ENCODE measurements at places on chromosomes 12 and 14.
A peak's percentile ranks its signal among the peaks of the same experiment; 100 is the strongest.

DNA sequence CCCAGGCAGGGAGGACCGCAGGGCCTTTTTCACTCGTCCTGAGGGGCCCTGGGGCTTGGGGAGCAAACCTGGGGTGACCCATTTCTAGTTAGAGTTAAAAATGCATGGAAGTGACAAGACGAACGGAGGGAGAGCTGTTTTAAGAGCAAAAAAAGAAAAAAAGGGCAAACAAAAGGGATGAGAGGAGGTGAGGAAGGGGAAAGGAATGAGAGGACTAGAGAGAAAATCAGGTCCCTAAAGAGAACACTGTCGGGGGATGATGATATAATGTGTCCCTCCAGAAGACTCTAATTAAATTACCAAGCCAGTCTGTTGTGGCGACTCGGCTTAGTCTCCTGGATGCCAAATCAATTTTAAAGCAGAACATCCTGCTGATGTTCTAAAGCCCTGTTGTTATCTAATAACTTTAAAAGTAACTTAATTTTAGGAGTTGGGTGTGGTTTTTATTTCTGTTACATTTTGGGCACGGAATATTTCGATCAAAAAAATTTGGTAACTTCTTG is 1.1 kb downstream of the ANO6 start:
- DNase-seq = no peak

- no peak for DNase-seq
Observed at GRCh38 chr12:111643427-111643826, 42.3 kb downstream of the BRAP start.

GRCh38 chr14:51529736-51530135 is 122.0 kb upstream of the FRMD6 start:
- DNase-seq = no peak

DNA sequence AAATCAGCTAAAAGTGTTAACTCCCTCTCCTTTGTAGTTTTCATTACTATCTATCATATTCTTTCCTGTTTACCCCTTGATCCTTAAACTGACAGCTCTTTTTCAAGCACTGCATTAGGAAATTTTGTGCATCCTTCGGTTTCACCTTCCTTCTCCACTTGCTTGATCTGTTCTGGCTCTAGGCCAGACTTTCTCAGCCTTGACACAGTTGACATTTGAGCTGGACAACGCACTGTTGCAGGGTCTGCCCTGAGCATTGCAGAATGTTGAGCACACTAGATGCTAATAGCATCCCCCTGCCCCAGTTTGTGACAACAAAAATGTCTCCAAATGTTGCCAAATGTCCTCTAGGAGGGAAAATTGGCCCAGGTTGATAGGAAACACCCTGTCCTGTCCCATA is 75.4 kb upstream of the KCNJ8 start:
- DNase-seq = no peak

DNA sequence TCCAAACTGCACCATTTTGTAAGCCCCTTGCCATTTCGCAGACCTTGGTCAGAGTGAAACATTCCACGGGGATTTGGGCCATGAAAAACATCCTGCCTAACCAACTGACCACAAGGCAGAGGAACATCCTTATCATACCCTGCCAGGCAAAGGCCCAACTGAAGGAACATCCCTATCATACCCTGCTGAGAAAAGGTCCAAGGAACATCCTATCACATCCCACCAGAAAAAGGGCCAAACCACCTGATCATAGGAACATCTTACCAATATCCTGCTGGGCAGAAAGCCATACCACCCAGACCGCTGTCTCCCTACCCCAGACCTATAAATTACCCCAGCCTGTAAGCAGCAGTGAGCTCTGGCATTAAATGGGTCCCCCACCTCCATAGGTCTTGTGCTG is 19.4 kb upstream of the LRRC9 start:
- no peak for DNase-seq

DNA sequence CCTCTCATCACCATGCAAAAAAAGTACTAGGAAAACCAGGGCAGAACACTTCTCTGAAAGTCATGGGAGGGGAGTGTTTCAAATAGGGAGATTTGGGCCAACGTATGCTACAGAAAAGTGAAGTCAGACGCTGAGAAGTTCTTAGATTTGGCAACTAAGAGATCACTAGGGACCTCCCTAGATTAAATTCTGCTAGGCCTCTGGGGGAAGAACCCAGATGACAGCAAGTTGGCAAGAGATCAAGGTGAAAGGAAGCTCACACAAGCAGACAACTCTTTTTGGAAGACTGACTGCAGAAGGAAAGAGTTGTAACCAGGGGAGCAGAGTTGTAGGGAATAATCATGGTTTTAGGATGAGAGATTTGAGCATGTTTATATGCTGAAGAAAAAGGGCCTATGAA is 20.7 kb downstream of the IQSEC3 start:
- no peak for DNase-seq

DNA sequence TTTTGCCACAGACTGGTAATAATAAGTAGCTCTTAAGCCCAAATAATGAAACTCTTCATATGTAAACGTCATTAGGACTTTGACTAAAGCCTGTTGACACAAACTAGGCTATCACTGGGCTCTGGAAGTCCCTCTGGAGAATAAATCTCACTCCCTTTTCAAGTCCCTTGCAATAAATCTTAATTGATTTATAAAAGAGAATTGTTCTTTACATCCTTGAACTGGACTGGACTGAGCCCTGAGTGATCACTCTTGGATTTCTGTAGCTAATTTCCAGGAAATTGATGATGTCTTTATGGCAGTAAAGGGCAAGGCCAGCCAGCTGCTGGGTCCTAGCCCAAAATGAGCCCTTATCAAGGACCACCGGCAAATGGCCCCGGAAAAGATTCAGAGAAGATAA is 1162.7 kb downstream of the BCL11B start:
- no peak for DNase-seq

- no peak for DNase-seq
Observed at GRCh38 chr12:65384240-65384639, 105.8 kb downstream of the MSRB3 start.

DNA sequence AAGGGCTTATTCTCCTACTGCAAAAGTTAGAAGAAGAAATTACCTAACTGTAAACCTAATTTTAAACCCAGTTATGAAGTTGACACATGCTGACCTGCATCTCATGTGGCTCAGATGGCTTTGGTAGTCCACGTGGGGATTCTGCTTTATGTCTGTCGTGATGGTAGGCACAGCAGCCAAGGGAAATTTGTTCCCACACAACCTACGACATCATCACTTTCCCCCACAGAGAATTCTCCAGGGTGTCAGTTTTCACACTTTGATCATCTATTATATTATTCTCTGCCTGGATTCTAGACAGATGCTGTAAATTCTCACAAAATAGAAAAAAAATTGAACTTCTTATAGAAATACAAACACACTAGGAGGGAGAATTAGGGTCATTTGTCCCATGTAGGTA is 70.6 kb downstream of the PTHLH start:
- DNase-seq = no peak

GRCh38 chr14:100715803-100716202 is 10.9 kb upstream of the DLK1 start:
- no peak for DNase-seq

- no peak for DNase-seq
Observed at GRCh38 chr14:34911209-34912150, 36.3 kb upstream of the BAZ1A start.

- DNase-seq = no peak
Observed at GRCh38 chr12:71420775-71421406, 18.7 kb upstream of the LGR5 start.

DNA sequence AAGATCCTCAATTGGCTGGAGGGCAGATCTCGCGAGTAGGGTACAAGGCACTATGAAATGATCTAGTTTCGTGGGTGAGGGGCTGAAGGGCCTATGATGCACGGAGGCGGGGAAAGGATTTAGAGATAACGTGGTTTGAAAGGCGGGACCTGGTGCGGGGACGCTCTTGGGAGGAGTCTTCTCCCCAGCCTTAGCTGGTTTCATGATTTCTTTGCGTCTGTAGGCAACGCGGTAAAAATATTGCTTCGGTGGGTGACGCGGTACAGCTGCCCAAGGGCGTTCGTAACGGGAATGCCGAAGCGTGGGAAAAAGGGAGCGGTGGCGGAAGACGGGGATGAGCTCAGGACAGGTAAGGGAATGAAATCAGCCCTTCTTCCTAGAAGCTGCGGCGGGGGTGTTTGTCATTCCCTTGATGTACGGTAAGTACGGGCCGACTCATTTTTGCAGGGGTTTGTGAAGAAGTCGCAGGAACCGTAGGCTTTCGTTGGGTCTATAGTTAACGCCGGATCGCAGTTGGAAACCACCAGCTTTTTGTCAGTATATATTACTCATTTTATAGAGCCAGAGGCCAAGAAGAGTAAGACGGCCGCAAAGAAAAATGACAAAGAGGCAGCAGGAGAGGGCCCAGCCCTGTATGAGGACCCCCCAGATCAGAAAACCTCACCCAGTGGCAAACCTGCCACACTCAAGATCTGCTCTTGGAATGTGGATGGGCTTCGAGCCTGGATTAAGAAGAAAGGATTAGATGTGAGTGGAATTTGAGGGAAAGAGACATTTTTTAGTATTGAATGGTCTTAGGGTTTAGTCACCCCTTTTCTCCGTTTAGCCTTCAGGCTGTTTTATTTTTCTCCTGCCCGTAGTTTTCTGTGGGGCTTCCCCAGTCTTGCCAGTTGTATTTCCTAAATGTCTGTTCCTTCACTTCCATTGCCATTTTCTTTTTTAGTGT is 602 bp downstream of the APEX1 start:
- no peak for DNase-seq

DNA sequence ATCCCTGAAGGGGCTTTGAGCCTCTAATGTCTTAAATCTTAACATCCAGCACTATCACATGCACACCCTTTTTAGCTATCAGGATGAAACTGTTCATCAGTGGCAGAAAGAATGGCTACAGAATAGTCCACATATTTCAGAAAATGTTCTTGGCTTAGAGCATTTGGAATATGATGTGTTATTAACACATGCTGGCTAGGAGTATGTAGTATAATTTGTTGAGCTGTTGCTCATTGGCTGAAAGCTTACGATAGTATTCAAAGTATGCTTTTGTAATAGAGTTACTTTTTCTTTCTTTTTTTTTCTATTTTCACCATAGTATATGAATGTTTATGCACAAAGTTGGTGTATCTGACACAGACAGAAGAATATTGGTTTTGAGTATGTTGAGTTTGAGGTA is 55.1 kb downstream of the MNAT1 start:
- DNase-seq = no peak

GRCh38 chr12:57146961-57147944 is at the start of gene LRP1-AS:
Gene LRP1-AS, minus strand, starts transcription at chr12:57147619.
- DNase-seq = no peak

GRCh38 chr12:79046021-79046420 is 181.4 kb downstream of the SYT1 start:
- no peak for DNase-seq

DNA sequence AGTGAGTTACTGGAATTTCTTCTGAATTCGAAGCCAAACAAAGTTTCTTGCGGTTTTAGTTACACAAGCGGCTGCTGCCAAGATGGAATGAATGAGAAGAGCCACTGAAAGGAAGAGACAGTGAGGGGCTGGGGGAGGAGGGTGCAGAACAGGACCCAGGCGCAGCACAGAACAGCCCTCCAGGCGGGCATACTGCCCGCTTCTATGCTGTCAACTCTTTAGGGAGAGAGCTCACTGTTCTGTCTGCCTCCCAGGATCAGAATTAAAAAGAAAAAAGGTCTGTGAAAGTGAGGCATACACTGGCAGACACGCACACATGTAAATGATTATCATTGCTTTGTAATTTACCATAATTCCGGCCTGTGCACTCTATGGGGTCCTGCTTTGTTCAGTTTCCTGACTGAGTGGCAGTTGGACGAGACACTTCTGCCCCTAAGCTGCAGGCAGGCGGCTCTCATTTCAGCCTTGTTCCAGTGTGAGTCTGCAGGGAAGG is 231.6 kb downstream of the CACNA1C start:
- no peak for DNase-seq

DNA sequence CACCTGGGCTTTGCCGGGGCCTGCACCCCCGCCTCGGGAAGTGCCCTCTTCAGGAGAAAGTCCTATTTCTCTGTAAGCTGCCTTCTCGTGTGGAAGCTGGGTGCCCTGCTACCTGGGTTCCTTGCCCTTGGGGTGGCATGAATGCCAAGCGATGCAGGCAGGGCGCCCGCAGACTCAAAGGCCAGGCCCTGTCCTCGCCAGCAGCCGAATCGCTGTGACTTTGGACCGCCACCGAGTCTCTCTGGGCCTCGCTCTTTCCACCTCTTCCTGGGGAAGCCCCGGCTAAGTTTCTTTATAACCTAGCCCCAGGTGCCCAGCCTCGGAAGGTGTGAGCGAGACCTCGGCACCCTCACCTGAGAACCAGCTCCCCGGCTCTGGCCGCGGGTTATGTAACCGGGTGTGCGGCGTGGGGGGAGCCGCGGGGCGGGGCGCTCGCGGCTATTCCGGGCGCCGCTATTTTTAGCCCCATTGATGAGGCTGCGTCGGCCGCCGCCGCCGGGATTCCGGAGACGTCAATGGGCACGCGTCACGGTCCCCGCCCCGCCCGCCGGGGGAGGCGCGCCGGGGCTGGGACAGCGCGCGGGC is 14.6 kb upstream of the NR4A1 start:
- DNase-seq = peak; percentile 40

GRCh38 chr12:16612647-16613046 is 6.7 kb upstream of the LMO3 start:
- DNase-seq = no peak

DNA sequence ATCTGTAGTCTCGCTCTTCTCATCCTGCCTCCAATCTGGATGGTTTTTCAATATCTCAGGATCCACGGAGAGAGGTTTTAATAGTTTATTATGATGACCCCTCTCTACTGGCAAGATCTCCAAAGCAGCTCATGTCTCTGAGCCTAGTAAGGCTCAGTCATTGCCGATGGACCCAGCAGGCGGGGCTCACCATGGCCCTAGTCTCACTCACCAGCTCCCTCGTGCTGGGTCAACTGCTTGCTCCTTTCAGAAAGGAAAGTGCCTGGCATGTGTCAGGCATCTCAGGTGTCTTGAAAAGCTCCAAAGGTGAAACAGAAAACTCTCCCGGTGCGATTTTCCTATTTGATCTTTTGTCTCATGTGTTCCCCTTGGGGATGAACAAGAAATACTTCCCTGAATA is 179.0 kb downstream of the CALM1 start:
- no peak for DNase-seq

GRCh38 chr14:50533806-50534205 is 1.4 kb upstream of the MAP4K5 start:
- DNase-seq = no peak

GRCh38 chr14:42719391-42719790 is 1112.7 kb downstream of the LRFN5 start:
- no peak for DNase-seq

- no peak for DNase-seq
Observed at GRCh38 chr12:47249719-47250357, 170.1 kb upstream of the AMIGO2 start.

GRCh38 chr14:25518364-25518763 is 468.4 kb upstream of the STXBP6 start:
- DNase-seq = no peak

DNA sequence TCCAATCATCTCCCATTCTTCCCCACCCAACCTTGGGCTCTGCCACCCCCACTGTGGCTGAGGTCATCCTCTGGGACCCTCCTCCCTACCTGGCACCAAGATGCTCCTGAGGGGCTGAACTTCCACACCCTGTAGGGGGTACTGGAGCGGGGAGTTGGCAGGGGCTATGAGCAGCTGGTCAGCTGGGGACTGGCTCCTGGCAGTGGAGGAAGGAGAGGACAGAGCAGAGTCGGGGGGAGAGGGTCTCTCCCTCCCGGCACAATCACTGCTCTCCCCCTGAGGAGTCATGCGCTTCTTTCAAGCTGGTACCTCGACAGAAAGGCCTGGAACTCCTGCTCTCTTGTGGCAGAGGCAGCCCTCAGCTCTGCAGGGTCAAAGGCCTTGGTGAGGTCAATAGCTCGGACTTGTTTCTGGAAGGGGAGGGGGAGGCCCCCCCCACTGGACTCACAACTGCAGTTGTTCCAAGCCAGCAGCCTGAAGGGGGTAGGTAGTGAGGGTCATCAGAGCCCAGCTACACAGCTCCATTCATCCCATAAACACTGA is 2.0 kb downstream of the B4GALNT1 start:
- no peak for DNase-seq
